ENCODE measurements at places on chromosomes 1 and 21.

DNA sequence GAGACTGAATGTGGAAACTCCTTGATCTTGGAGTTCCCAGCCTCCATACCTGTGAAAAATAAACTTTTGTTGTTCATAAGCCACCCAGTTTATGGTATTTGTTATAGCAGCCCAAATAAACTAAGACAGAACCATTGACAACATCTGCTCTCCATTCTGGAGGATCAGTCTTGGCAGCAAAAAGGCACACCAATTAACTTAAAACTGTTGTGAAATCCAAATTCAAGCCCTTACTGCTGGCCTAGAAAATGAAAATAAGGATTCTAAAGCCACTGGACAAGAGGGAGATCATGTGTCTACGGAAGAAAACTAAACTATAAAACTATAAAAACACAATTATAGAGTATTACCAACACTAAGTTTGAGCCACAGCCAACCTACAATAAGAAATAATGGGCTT is 172.1 kb upstream of the RNPC3 start:
- no peak for DNase-seq

GRCh38 chr1:24319312-24319863 is at the start of gene GRHL3:
Gene GRHL3, plus strand, starts transcription at chr1:24319357. Its CDS starts 195 bp downstream, at chr1:24319552.
- no peak for DNase-seq

DNA sequence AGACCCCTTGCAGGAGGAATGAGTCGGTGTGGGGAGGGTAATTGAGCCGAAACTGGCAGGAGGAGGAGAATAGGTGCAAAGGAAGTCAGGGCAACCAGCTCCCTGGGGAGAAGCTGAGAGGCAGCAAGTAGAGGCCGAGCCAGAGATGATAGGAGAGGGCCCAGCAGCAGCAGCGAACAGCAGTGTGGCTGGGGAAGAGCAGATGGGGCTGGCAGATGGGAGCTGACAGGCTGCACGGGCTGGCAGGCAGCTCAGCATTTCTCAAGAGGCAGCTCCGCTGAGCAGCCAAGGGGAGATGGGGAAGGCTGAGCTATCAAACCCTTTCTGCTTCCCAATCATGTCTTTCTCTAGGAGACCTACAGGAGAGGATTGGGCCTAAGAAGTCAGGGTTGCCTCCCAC is 158.2 kb downstream of the TRIM33 start:
- no peak for DNase-seq

DNA sequence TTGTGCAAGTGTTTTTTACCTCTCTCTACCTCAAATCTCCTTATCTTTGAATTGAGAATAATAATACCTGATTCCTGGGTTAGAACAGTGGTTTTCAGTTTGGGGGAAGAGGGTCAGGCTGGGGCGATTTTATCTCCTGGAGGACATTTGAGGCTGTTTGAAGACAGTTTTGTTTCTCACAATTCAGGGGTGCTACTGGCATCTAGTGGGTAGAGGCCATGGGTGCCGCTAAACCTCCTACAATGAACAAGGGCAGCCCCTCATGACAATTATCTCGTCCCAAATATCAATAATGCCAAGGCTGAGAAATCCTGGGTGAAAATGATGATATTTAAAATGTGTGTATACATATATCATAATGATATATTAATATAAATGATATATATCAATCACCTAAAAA is 139.1 kb upstream of the USH2A start:
- DNase-seq: no peak

GRCh38 chr1:245067257-245067656 is 87.5 kb upstream of the KIF26B start:
- no peak for DNase-seq

GRCh38 chr1:29752141-29752540 is 515.8 kb downstream of the PTPRU start:
- no peak for DNase-seq

Measured in stimulated activated CD8-positive, alpha-beta memory T cell treated with anti-CD3 and anti-CD28 coated beads, Interleukin-12 subunit alpha, Interleukin-12 subunit beta, amount 100 ng/mL, for 4 hours (primary cell).